T follicular helper cell (primary cell): ENCODE measurements at places on chromosomes 16 and 17.

- no peak for DNase-seq
Measured at GRCh38 chr17:82705756-82706155, 7.3 kb upstream of the RAB40B start.

- DNase-seq, result no peak
Measured at GRCh38 chr16:89739383-89739782, 18.0 kb downstream of the ZNF276 start.

GRCh38 chr17:79399610-79400144 lies 211.2 kb downstream of the RBFOX3 start:
- DNase-seq, result no peak

GRCh38 chr16:19802612-19803011 lies 82.0 kb downstream of the GPRC5B start:
- DNase-seq, result no peak

DNA sequence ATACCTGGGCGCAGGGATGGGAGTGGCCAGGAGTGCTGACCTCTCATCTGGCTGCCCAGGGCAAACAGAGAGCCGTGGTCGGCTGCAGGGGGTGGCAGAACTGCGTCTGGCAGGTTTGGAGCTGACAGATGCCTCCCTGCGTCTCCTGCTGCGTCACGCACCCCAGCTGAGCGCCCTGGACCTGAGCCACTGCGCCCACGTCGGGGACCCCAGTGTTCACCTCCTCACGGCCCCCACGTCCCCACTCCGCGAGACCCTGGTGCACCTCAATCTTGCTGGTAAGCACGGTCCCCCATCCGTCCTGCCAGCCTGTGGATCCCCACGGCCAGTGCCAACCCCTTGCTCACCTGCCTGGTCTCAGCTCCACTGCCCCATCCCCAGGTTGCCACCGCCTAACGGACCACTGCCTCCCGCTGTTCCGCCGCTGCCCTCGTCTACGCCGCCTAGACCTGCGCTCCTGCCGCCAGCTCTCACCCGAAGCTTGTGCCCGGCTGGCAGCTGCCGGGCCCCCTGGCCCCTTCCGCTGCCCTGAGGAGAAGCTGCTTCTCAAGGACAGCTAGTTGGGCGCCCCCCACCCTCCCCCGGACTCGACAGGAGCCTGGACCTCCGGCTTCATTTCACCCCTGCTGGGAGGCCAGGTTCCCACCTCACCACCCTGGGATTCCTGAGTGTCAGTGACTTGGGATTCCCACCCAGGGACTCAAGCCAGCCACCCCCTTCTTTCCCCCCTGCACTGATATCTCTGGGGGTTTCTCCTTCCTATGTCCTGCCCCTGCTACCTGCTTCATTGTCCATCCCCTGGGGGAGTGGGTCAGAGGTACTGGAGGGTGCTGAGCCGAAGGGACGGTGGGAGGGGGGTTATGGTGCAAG lies 2.0 kb upstream of the ORAI3 start:
- DNase-seq, result no peak

DNA sequence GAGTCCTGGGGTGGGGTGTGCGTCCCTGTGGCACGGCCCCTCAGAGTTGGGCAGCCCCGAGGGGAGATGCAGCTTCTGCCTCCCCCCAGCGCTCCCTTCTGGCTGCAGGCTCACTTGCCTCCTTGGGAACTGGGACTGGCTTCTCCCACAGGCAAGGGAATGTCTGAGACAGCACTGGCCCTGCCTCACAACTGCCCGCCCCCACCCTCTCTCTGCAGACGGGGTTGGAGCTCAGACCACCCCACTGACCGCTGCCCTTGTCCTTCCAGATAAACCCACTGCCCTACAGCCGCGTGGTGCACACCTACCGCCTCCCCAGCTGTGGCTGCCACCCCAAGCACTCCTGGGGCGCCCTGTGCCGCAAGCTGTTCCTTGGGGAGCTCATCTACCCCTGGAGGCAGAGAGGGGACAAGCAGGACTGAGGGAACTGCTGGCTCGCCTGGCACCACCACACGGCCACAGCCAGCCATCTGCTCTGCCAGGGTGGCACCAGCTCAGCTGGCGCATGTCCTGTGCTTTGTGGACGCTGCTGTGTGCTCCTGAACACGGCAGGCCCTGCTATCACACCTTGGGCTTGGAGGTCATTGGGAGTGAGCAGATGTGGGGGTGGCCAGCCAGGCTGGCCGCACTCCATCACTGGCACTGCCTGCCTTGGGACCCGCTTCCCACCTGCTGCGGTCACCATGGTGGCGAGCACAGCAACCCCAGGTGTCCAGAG lies 7.1 kb upstream of the RAB40C start:
- no peak for DNase-seq

- DNase-seq, result no peak
Measured at GRCh38 chr17:7955414-7956227, 23.6 kb downstream of the CNTROB start.

GRCh38 chr17:1078831-1079561 lies 82.1 kb downstream of the TIMM22 start:
- no peak for DNase-seq
